ENCODE measurements at places on chromosomes 12 and 14.

GRCh38 chr12:76275511-76276093 lies 72.6 kb downstream of the BBS10 start:
- ATAC-seq: no peak

DNA sequence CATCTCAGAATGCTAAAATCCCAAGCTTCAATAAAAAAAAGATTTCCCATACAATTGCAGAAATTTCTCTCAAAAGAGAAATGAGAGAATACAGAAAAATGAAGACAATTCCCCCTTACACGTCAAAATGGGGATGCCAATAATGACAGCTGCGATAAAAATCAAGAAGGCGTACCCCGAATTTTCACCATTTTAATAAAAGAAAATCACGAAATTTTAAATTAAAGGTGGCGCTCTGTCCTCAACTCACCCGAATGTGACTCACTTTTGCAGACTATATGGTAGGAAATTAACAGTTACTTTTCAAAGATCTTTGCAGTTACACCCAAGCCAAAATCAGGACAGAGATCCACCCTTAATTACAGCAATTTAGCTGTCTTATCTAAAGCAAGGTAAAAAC lies 2.1 kb downstream of the ATP2B1 start:
- ATAC-seq: no peak

DNA sequence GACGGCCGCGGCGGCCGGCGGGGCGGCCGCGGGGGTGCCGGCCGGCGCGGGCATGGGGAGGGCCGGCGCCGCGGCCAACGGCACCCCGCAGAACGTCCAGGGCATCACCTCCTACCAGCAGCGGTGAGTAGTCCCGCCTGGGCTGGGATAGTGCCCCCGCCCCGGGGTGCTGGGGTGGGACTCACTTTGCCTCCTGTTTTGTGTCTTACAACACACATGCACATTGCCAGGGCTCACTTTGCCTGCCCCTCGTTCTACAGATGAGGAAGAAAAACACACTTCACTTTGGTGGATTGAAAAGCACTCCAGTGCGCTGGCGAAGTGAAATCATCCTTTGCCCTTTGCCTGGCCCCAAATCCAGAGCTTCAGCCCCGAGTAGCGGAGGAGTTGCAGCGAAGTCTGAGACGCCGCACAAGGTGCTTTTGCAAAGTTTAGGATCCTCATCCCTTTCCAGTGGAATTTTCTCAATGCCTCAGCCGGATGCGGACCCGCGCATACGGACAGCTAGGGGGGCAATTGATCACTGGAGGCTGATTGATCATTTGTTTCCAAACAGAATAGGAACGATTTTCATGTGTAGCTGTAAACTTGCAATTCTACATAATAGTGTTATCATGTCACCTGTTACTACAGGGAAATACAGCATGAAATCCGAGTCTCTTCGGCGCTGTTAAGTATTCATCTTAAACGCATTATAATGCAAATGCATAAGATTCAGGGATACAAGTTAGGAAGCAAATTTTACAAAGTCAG lies 3.6 kb upstream of the NPAS3 start:
- no peak for ATAC-seq

DNA sequence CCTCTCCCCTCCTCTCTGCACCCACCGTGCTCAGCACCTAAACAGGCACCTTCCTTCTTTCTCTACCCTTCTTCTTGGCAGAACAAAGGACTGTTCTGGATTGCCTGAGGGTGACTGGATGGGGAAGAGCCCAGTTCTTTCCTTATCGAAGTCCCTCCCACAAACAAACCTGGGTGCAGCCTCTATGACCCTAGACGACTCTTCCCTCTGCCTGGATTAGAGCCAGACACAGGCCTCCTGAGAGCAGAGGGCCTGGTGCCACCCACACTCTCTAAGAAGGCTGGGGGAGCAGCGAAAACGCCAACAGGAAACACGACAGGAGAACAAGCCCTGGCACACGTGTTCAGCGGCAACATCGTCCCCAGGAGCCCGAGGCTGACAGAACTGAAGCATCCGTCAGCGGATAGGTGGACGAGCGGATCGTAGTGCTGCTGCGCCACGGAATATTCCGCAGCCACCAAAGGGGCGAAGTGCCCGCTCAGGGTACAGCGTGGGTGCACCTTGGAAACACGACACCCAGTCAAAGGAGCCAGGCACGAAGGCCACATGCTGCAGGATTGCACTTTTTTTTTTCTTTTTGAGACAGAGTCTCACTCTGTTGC lies 38.0 kb downstream of the RIMBP2 start:
- ATAC-seq: no peak

DNA sequence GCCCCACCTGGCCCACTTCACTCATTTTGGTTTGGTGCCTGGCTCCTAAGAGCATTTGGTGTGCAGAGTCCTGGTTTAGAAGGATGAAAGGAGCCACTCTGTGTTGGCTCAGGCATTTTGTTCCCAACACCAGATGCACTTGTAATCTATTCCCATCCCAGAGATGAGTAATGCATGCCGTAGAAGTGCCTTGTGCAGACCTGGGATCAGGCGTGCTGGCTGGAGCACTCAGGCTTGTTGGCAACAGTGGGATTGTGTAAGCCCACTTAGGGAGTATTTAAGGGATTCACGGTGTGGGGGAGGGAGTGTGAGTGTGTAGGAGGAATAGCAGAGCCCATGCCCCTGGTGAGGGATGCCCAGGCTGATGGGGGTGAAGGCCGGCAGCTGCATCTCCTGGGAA lies 501.5 kb upstream of the TBX3 start:
- ATAC-seq: no peak

DNA sequence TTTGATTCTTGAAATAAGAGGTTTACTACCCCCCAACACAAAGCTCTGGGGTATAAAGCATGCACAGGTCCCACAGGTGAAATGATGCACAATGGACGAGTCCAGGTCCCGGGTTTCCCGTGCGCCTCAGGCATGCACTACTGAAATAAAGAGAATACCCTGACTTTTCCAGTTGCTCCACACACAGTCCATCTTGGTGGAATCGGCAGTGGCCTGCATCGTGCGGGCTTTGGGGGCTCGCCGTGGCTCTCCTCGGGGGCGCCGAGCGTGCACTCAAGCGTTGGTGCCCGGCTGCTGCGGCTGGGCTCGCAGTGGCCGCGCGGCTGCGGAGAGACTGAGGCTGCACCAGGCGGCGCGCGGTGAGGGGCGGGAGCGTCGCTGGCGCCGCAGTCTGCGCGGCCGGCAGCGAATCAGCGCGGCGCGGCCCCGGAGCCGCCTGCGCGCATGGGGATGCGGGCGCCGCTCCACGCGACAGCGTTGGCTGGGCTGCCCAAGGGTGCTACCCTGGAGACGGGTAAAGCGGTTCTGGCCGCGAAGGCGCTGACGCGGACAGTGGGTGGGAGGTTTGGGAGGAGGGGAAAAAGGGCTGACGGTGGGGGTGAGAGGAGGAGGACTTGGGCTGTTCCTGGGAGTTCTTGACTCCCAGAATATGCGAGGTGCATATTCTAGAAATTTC lies 53.8 kb upstream of the CCDC175 start:
- no peak for ATAC-seq

DNA sequence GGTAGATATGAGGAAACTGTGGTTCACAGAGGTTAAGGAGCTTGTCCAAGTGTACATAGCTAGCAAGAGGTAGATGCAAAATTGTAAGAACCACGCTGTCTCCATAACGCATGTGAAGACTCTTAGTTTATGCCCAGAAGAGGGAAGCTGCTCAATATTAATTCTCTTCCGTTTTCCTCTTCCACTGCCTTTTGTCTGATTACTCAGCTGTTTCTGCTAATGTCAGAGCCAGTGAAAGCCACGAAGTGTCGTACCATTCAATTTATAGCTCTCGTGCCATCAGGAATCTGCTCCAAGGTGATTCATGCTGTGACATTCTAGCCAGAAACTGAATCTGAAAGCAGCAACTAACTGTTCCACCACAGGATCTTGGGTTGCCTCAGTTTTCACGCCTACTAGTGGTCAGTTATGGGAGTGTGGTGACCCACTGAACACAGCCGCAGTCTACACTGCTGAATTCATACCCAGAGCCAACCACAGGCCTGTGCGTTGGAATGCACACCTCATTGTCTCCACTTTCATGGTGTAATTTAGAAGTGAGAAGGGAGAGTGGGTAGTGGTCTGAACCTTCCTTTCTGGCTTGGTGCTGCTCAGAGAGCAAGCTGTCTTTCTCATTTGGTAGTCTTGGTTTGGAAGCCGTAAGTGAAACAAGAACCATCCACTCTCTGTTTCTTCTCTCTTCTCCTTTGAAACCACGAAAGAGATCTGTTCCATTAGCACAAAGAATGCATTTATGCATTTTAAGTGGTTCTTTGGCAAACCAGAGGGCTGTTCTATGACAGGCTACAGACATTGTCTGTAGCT lies 74.2 kb upstream of the NAP1L1 start:
- ATAC-seq: peak; percentile 77

DNA sequence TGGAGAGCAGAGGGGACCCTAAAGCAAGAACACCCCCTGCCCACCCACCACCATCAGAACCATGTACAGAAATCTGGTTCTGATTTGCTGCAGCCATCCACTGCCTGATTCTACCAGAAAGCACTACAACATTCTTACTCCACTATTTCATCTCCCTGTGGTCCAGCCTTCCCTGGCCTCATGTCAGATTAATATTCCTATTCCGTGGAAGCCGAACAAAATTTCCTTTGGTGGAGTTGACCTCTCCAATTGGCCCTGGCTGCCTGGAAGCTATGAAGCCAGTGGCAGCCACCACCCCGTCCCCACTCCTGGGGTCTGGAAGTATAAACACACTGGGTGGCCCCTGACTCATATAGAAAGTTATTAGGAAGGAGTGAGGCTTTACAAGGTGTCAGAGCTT lies 60.2 kb downstream of the ANO2 start:
- no peak for ATAC-seq

DNA sequence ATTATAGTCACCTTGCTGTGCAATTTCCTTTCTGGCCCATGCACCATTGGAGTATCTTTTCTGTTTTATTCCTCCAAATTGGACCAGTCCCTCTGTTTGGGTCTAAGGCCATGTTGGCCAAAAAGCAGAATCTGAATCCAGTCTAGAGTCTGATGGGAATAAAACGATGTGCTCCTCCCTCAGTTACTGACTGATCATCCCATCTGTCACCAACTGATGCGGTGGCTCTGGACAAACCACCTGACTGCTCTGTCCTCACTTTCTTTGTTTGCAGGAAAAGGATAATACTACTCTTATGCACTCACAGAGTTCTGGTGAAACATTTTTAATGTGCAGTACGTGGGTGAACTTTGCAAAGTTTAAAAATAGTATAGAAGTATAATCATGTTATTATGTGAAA lies 120.2 kb upstream of the HIF1A start:
- ATAC-seq: no peak

DNA sequence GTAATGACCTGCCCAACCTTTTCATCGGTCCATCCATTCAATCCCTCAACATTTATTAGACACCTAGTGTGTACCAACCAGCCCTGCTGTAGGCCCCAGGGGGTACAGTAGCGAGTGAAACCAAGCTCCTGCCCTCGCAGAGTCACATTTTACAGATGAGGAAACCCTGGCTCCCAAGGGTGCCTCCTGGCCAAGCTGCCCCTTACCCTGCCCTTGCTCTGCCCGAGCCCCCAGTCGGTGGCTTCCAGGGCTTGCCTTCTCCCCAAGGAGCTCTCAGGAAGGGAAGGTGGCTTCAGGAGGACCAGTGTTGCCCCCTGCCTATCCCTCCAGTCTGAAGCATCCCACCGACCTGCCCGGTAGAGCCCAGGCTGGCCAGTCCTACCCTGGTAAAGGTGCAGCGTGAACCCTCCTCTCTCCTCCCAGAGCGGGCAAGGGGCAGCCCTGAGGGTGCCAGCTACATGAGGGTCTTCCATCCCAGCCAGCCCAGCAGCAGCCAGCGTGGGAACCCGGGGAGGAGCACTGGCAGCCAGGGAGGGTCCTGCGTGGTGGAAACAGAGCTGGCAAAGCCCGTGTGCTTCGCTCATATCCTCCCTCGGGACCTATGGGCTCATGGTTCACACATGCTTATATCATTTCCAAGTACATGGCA lies 670 bp upstream of the BEGAIN start:
- ATAC-seq: no peak

DNA sequence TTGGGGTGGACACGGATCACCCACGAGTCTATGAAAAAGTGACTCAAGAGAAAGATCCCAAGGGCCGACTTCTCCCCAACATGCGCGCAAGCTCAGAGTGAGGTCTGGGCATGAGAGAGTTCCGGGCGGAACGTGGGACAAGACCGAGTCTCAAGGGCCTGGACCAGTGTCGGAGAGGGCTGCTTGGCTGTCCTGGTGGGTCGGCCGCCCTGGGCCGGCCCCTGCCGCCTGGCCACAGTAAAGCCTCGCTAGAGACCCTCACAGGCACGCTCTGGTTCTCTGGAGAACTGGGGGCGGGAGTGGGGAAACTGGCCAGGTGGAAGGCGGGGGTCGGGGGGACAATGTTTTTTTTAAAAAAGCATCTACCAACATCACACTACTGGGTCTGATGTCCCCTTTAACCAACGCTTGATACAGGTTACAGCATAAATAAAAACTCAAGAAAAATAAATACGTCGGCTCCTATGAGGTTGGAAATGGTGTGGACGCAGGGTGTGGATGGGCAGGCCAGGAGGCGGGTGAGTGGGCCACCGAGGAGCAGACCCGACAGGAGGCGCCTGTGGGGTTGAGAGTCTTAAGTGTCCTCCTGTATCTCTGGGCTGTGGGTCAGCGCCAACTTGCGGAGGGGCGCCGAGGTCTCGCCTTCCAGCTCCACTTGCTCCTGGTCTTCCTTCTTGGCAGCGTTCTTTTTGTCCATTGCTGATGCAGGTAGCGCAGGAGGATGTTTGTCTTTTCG lies 74.7 kb downstream of the KLHL28 start:
- ATAC-seq: no peak

- ATAC-seq: no peak
Observed at GRCh38 chr12:51947246-51947996, 4.1 kb upstream of the ACVR1B start.

GRCh38 chr14:104239861-104240301 lies 101.5 kb downstream of the KIF26A start:
- no peak for ATAC-seq

DNA sequence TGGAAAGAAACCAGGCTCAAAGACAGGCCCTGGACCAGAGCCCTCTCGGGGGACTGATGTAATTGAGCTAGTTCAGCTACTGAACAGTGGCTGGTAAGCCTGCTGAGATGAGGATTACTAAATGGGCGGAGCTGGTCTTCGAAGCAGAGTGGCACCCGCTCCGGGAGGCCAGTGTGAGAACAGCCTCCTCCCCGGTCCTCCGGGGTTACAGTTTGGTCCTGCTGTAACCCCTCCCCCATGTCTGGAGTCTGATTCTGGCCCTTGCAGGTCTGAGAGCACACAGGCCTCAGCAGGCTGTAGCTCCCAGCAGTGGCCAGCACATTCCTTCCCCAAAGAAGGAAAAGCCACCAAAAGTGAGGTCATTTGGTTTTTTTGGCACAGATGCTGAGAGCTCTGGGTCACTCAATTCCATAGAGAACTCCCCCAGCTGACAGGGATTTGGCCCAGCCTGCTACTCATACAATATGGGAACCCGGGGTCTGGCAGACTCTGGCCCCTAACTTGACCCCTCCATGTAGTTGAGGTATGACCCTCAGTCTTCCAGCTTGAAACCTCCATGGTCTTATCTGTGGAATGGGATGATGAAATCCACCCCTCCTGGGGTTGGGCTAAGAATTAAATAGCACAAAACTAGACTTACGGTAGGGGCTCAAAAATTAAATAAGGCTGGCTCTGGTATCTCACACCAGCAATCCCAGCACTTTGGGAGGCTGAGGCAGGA lies 39.0 kb downstream of the ACTN1 start:
- peak; percentile 60 for ATAC-seq

Measured in gastroesophageal sphincter (tissue), 4 donors.